ENCODE measurements at places on chromosomes 2 and 18.

DNA sequence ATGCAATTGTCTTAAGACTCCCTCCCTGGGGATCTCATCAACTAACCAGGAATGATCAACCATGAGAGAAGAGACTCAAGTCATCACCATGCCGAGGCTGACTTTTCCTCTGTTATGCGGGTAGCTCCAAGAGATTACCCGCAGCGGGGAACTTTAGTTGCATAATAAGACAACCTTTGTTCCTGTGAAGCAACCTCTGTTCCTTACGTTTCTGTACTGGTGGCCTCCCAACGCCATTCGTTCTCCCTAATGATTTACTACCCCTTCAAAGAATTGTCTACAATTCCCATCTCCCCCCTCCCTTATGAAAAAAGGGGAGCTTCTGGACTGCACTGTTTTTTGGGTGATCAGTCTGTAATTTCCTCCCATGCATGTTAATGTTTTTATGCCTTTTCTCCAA is 66.1 kb upstream of the LRPPRC start:
- no peak for DNase-seq

GRCh38 chr2:119760956-119761275 is 1.2 kb downstream of the PTPN4 start:
- DNase-seq = no peak

GRCh38 chr2:168758970-168759820 is 43.2 kb upstream of the NOSTRIN start:
- DNase-seq = peak; percentile 36

DNA sequence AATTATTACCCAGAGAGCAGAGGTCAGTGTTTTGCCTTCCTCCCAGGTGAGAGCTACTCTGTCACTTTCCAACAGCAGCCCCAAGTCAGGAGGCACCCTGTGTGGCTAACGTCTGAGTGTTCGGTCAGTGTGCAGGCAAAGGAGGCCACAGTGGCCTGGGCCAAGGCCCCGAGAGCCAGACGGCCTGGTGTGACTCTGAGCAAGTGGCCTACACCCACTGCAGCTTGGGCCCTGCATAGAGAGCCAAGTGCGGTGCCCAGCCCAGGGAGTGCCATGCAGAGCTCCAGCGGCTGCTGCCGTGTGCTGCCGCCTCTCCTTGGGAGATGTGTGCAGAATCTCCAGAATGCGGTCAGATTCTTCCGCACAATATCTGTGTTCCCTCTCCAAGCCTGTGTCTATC is 70.4 kb downstream of the GNAL start:
- DNase-seq = no peak

DNA sequence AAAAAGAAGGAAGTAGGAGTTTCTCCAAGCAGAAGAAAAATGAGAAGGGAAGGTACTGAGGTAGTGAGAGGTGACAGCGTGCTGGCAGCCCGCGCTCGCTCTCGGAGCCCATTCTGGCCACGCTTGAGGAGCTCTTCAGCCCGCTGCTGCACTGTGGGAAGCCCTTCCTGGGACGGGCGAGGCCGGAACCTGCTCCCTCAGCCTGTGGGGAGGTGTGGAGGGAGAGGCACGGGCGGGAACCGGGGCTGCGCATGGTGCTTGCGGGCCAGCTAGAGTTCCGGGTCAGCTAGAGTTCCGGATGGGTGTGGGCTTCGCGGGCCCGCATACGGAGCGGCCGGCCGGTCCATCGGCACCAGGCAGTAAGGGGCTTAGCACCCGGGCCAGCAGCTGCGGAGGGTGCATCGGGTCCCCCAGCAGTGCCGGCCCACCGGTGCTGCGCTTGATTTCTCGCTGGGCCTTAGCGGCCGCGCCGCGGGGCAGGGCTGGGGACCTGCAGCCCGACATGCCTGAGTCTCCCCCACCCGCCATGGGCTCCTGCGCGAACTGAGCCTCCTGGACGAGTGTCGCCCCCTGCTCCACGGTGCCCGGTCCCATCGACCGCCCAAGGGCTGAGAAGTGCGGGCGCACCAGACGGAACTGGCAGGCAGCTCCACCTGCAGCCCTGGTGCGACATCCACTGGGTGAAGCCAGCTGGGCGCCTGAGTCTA is 11.1 kb upstream of the CYS1 start:
- no peak for DNase-seq

DNA sequence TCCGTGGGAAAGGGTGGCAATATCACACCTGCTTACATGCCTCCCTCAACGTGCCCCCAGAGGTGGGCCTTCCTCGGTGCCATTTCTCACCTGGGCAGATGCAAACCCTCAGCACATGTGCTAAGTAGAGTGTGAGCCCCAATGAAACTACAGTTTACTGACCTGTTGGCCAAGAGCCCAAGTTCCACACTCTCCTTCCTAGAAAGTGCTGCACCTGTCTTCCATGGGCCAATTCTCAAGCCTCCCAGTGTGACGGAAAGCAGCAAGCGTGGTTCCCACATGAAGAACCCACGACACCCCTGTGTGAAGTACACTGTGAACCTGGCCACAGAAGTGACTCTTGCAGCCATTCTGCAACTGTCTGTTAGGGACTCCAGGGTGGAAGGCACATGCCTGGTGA is 73.7 kb downstream of the UXS1 start:
- no peak for DNase-seq

GRCh38 chr18:62939926-62940325 is 224.6 kb downstream of the PHLPP1 start:
- no peak for DNase-seq

GRCh38 chr18:36633961-36634412 is 194.8 kb downstream of the TPGS2 start:
- DNase-seq = no peak

DNA sequence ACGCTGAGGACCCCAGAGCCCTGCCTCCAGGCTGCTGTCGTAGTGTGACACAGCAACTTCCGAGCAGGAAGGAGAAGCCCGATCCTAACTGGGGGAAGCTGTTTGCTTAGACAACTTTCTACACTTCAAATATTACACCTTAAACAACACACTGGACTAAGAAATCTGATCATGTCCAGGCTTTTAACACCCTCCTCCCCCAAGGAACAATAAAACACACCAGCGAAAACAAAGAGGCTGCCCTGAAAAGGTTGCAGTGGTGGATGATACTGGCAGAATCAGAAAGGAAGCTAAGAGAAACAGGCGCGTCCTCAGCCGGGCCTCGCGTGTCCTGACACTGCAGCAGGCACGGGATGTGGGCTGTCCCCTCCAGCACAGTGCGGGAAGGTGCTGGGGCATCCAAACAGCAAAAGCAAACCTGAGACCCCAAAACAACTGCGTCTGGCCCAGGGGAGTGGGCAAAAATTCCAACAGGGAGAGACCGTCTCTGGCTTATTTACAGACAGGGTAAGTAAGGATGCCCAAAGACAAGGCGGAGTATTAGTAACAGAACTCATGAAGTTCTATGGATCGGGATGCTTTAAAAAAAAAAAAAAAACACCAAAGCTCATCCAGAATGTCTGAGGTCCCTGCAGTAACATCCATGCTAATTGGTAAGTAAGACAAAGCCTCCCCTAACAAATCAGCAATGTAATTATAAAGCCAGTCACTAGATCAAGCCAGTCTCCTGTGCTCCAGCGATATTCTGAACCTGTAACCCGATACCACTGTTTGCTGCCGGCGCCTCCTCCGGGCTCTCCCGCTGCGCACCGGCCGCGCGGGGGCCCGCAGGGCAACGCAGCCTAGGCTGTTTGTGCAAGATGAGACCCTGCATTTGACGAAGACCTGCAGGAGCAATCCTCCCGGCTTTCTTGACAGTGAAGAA is 9.0 kb downstream of the SERTAD2 start:
- peak; percentile 47 for DNase-seq

- no peak for DNase-seq
Measured at GRCh38 chr2:8022908-8023640, 658.8 kb upstream of the ID2 start.

GRCh38 chr2:228509021-228509420 is 327.5 kb upstream of the SPHKAP start:
- DNase-seq = no peak

DNA sequence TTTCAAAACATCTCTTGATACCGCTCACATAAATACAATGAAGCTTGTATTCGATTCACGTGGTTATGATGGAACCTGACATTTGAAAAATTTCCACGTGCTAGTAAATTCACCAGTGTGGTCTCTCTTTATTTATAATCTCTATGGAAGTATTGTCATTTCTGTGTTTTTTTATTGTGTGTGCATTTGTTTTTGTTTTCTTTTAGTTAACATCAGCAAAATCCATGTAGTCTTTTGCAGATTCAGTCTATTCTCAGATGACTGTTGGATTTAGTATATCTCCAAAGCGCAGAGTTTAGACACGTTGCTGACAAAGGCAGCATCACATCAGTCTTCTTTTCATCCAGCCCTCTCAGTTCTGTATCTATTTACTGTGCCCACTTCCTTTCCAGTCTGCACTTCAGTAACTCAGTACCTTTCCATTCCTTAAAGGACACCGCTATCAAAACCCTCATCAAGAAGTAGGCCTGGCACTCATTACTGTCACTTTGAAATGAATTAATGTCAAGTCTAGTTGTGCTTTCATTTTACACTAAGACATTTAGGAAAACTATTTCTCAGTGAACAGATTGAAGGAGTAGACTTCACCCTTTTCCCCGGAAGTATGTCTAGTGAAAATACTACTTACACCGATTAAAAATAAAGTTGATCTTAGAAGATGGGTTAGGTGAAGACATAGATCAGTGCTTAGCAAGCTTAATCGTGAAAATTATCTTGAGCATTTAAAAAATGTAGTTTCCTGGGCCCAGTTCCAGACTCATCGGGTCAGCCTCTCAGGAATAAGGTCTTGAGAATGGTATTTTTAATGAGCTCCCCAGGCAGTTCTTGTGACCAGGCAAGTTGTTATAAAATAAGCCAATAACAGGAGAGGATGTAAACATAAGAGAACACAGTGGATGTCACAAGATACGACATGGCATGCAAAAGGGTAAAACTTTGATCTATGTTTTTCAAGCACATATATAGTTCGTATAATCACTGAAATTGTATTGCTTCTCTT is 506.8 kb upstream of the ZEB2 start:
- peak; percentile 18 for DNase-seq

DNA sequence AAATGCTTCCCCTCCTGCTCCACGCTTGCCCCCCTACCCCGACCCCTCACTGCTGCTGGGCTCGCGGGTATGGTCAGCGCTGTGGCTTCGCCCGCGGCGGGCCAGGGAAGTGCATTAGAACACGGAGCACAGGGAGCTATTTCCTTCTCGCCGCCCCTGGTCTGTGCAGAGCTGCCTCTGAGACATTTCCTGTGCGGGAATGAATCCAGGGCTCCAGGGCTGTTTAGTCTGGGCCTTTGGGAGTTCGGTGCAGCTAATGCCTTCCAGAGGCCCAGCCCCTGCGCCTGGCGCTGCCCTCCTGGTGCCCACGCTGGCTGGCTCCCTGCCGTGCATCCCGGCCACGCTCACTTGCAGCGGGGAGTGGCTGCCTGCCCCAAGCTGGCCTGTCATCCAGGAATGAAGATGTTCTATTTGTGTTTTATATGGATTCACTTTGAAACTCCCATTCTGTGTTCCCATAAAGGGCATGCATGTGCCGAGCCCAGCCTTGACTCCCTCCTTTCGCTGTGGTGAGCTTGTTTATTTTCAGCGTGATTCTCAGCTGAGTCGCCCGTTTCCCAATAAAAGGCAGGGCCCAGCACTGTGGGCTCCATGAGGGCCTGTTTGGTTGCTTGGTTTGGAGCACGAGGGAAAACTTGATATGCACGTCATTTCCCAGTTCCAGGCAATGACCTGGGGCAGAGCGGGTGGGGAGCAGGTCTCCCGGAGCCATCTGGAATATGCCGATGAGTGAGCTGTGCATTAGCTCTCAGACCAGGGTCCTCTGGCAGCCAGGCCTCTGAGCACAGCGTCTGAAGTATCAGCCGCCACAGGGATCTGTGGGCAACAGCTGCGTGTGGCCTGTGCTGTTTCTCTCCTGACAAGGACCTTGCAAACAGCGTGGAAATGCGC is 42.7 kb downstream of the SH3RF3 start:
- DNase-seq = no peak

- DNase-seq = no peak
Measured at GRCh38 chr2:191927991-191928390, 81.1 kb upstream of the CAVIN2 start.

Data from NCI-H226 (cell line).